ENCODE measurements at places on chromosomes 6 and 20.

DNA sequence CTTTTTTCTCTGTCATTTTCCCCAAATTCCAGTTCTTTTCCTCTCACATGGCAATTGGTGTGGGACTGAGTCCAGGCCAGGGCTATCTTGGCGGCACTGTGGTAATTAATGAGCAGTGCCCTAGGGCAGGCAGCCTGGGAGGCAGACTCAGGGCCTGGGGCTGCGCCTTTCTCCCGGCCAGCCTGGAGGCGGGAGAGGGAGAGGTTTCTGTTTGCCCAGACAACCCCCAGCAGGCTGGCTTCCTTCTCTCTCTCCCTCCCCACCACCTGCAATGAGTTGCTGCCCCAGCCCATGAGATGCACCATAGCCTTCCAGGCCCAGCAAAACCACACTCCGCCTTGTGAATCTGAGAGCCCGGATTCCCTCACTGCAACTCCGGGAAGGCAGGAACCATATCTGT lies 15.1 kb upstream of the CCDC167 start:
- no peak for DNase-seq

GRCh38 chr6:138988469-138988834 lies 399 bp upstream of the REPS1 start:
- no peak for DNase-seq

DNA sequence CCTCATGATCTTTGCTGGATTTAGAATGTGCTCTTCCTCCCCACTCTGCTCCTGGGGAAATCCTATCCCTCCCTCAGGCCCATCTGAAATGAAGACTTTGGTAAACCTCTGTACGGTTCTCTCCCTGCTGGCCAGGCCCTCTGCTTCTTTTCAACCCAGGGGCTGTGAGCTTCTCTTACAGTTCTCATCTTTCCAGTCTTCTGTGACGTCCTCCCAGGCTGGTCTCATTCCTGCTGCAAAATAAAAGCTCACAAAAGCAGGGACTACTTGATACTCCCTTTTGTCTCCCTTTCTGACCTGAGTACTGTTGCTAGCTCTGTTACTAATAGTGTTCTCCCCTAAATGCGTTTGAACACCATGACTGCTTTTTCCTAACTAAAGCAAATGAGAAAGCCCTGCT lies 46.3 kb downstream of the UNC5CL start:
- no peak for DNase-seq

- DNase-seq: no peak
Observed at GRCh38 chr20:35490736-35491181, 35.4 kb downstream of the CEP250 start.

DNA sequence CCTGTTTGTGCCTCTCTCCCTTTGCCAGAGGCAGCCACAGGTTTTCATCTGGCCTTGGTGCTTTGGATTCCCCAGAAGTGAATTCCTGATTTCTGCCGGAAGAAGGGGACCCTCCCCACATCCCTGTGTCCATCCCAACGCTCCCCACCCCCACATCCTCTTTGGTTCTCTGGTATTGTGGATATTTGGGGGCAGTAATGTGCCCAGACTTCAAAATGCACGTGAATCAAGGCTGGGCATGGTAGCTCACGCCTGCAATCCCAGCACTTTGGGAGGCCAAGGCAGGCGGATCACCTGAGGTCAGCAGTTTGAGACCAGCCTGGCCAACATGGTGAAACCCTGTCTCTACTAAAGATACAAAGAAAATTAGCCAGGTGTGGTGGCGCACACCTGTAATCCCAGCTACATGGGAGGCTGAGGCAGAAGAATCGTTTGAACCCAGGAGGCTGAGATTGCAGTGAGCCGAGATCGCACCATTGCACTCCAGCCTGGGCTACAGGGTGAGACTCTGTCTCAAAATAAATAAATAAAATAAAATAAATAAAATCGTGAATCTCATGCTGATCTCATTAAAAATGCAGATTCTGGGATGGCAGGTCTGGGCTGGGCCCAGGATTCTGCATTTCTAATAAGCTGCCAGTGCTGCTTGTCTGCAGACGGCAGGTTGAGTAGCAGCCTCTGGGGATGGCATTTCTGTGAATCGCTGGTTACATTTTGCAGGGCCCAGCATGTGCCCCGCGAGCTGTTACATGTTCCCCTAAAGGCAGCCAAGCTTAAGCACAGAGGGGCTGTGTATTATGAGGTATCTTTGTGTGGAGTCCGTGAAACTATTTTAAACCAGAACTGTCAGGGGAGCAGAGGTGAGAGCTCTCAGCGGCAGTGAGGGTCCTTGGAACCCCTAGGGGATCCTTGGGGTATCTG lies 49.0 kb downstream of the SYNJ2 start:
- DNase-seq: no peak

GRCh38 chr6:107506145-107506544 lies 16.2 kb downstream of the SOBP start:
- no peak for DNase-seq

- no peak for DNase-seq
Observed at GRCh38 chr6:88914180-88914579, 49.2 kb downstream of the RNGTT start.

- no peak for DNase-seq
Observed at GRCh38 chr6:66103954-66104353, 396.9 kb upstream of the EYS start.

GRCh38 chr6:33202799-33203198 lies 1.7 kb upstream of the HSD17B8 start:
- no peak for DNase-seq

GRCh38 chr6:166201878-166202277 lies 34.2 kb upstream of the TBXT start:
- DNase-seq: no peak
